SJCRH30 (cell line): ENCODE measurements at places on chromosomes 5 and 9.

DNA sequence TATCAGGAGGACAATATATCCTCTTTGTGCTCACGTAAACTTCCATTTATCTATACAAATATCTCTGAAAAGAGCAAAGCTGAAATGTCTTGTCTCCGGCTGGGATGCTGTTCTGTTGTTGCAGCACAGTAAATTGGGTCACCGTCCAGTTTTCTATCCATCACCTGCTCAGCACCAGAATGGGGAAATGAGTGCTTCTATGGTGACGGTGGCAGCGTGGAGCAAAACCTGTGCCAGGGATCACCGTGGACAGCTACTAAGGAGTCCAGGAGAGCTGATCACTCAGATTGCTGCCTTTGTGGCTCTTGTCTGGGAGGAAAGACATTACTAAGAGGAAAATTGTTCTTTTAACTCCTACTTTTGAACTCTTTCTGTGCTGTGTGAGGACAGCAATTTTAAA is 531.6 kb downstream of the PSAT1 start:
- no peaks in the 10 kb centered on the region for H3K36me3 ChIP-seq
- peaks cover 10% of the 10 kb centered on the region; the same call in 1 of the 2 replicates for H3K4me1 ChIP-seq
- no peak for DNase-seq
- H3K27me3 ChIP-seq = no peaks in the 10 kb centered on the region

DNA sequence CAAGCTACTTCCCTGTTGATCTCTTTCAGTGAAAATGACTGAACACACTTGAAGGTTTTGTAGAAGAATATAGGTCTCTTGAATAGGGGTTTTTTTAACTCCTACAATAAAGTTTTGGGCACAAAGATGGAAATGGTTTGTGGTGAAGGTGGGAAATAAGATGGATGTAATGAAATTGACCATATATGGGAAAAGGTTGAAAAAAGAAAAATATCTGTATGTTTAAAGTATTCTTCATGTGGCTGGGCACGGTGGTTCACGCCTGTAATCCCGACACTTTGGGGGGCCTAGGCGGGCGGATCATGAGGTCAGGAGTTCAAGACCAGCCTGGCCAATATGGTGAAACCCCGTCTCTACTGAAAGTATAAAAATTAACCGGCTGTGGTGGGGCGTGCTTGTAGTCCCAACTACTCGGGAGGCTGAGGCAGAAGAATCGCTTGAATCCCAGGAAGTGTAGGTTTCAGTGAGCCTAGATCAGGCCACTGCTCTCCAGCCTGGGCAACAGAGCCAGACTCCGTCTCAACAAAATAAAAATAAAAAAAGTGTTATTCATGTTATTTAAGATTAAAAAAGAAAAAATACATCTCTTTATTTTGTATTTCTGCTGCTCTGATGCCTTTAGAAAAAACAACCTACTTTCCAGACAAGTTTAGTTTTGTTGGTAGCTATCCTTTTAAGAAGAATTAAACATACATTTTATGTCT is 2.2 kb downstream of the RBM27 start:
- no peak overlapping the region for H3K27ac ChIP-seq
- DNase-seq = no peak
- H3K27me3 ChIP-seq = no peaks in the 10 kb centered on the region
- no peaks in the 10 kb centered on the region for H3K36me3 ChIP-seq
- H3K4me1 ChIP-seq = peaks cover 3% of the 10 kb centered on the region

GRCh38 chr5:43106290-43106638 is 14.4 kb upstream of the ZNF131 start:
- no peak for DNase-seq
- no peaks in the 10 kb centered on the region for H3K36me3 ChIP-seq
- H3K4me1 ChIP-seq = no peaks in the 10 kb centered on the region
- H3K4me3 ChIP-seq = no peak overlapping the region

DNA sequence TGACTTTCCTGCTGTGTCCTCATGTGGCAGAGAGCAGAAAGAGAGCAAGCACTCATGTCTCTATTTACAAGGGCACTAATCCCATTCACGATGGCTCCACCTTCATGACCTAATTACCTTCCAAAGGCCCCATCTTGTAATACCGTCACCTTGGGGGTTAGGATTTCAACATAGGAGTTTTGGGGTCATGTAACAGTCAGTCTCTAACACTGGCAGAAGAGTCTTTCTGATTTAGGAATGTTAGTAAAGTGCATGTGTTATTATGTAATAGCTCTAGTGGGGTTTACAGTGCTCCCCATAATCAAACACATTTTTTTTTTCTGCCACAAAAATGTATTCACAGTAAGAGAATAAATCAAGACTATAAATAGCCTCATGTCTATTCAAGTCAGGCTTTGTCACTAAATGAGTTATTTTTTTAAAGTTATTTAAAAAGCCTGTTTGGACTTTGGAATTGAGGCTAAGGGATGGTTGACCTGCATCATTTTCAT is 19.1 kb downstream of the GALNT10 start:
- no peaks in the 10 kb centered on the region for H3K4me1 ChIP-seq
- DNase-seq = no peak
- no peak overlapping the region for H3K4me3 ChIP-seq
- no peaks in the 10 kb centered on the region for H3K27me3 ChIP-seq
- no peak overlapping the region for H3K27ac ChIP-seq
- H3K36me3 ChIP-seq = peaks cover 5% of the 10 kb centered on the region; the same call in 1 of the 2 replicates

GRCh38 chr9:89213396-89213880 is 34.8 kb upstream of the SHC3 start:
- no peaks in the 10 kb centered on the region for H3K4me1 ChIP-seq
- no peak overlapping the region for H3K27ac ChIP-seq
- H3K27me3 ChIP-seq = peaks cover 4% of the 10 kb centered on the region; the same call in 1 of the 2 replicates
- H3K36me3 ChIP-seq = no peaks in the 10 kb centered on the region
- no peak for DNase-seq
- no peak overlapping the region for H3K4me3 ChIP-seq

- H3K4me3 ChIP-seq = no peak overlapping the region
- H3K4me1 ChIP-seq = no peaks in the 10 kb centered on the region
- H3K27ac ChIP-seq = no peak overlapping the region
- H3K27me3 ChIP-seq = no peaks in the 10 kb centered on the region
- DNase-seq = no peak
Measured at GRCh38 chr5:147949711-147950573, 43.6 kb upstream of the C5orf46 start.

DNA sequence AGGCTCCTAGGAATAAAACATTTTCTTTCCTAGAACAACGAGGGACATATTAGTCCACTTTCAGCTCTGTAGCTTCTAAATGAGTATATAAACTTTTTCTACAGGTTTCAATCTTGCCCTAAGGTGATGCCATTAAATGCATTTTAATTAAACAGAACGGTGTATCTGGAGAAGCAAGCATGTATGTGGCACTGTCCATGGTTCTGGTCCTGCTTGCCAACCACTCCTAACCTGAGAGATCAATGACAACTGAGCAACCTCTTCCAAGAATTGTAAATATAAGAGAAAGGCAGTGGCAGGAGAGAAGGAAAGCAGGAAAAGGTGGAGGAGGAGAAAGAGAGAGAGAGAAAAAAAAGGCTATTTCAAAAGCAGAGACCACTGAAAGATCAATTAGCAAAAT is 95.6 kb upstream of the SPOCK1 start:
- no peak overlapping the region for H3K4me3 ChIP-seq
- no peaks in the 10 kb centered on the region for H3K4me1 ChIP-seq
- H3K27ac ChIP-seq = no peak overlapping the region
- no peaks in the 10 kb centered on the region for H3K36me3 ChIP-seq
- H3K27me3 ChIP-seq = peaks cover 4% of the 10 kb centered on the region; the same call in 1 of the 2 replicates
- no peak for DNase-seq

DNA sequence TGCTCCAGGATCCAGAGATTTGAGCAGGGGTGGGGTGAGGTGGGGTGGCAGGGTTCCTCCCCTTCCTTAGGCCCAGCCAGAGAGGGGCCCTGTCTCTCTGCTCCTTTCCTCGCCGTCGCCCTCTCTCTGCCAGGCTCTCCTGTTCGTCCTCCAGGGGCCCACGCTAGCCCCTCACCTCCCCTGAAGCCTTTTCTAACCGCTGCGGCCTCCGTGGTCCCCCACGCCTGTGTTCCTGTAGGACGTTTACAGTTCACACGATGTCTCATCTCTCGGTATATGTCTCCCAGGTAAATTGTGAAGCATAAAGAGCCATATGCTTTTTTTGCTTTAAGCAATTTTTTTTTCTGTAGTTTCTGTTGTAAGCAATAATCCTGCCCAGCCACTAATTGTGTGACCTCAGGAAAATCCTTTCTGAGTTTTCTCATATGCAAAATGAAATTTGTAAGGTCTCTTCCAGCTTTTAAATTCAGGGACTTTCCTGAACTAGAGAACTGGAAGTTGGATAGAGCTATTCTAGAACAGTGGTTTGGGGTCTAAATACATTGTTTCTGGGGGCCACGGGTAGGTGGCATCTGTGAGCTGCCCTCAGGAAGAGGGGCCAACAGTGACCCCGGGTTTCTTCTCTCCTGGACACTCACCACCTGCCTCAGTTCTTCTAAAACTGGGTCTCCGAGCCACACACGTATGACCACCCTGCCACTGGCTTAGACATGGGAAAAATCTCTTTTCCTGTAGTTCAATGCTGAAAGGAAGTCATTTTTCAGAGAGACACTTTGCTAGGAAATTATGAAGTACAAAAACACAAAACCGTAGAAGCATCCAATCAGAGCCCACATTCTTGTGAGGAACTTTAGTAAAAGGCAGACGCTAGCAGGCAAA is 50.2 kb upstream of the ZNF366 start:
- peak; percentile 73 for DNase-seq
- H3K27me3 ChIP-seq = no peaks in the 10 kb centered on the region
- H3K4me3 ChIP-seq = peak overlapping the region; percentile 55
- peaks cover 26% of the 10 kb centered on the region for H3K4me1 ChIP-seq
